ENCODE measurements at places on chromosomes 13 and 19.

DNA sequence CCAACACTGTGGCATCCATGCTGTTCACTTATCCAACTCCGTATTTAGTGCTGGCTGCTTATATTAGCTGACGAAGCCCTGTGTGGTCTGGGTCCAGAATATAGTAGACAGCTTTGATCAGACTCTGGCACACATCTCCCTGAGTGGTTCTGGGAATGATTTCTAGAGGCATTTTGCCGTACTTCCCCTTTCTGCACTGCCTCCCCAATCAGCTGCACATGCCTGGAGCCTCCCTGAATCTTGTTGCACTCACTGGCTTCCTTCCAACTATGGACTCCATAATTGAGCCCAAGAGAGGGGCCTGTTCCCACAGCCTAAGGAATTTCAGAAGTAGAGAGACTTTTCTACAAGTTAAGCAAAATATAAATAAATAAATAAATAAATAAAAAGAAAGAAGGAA is 30.4 kb upstream of the PCDH8 start:
- no peak for DNase-seq

DNA sequence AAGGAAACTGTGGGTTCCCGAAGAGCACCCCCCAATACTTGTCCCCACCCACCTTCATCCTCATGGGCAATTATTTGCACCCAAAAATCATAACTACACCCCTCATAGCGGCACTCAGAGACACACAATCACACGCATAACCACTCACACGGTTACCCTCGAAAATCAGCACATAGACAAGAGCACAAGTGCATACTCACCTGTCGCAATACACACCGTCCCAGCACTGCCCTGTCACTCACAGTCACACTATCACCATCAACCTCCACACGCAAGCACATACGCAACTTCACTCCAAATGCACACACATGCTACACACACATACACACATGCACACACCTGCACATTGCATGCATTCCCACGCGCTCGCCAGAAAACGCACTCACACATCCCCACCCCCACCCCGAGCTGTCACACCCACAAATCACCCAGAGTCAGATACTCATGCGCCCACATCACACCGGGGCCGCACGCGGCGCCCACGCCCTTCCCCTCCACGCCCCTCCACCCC is 535 bp downstream of the COL5A3 start:
- no peak for DNase-seq

DNA sequence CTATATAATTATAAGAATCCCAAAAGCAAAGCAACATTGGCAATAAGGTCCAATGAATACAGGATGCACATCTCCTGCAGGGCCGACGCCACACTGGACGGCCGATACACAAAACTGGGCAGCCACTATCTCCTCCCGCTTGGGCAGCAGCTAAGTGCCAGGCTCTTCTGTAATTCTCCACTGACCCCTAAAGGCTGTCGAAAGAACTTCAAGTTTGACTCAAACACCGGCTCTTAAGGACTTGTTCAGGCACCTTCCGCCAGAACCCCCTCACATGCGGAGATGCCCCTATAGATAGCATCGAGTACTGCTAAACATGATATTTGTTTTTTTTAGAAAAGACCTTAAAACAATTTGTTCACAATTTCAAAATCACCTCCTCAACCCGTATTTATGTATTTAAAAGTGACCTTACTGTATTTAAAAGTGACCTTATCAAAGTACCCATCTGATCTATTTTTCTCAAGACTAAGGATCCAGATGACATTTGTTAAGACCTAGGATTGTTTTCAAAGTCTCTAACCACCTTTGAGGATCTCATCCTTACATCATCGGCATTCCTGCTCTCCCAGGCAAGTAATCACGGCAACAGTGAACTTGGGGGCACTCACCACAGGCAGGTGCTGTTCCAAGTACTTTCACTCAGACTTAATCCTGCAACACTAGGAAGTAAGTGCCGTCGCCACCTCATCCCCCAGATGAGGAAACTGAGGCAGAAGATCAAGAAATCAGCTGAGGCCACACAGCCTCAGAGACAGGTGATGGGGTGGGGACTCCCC is 77.8 kb downstream of the TUBGCP3 start:
- no peak for DNase-seq

DNA sequence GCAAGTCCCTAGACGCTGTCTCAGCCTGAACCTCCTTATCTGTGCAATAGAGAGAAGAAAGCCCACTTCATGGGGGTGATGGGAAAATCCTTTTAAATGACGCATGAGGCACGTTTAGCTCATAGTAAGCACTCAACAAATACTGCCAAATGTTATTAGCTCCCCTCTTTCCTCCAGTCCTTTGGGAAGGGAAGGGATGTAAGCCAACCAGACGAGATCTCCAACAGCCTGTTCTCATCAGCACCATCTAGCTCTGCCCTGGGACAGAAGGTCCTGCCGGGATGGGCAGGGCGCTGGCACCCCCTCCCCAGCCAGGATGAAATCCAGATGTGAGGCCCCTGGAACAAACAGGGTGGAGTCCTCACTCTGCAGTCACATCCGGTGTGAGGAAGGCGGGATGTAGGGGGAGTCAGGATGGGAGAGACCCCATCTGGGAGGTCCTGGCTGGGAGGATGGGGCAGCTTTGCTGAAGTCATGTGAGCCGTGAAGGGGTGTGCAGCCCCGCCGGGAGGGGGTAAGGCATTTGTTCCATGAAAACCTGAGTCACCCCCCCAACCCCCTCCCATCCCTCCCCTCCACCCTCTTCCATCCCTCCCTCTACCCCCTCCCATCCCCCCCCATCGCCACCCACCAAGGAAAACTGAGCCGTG is 4.6 kb downstream of the S1PR2 start:
- no peak for DNase-seq

- peak; percentile 97 for DNase-seq
These were observed 1.6 kb downstream of the IER2 start for GRCh38 chr19:13151605-13152355.

GRCh38 chr13:59318320-59318930 is 845.3 kb downstream of the DIAPH3 start:
- peak; percentile 40 for DNase-seq

GRCh38 chr13:109867766-109868165 is 81.4 kb upstream of the IRS2 start:
- DNase-seq, result no peak

DNA sequence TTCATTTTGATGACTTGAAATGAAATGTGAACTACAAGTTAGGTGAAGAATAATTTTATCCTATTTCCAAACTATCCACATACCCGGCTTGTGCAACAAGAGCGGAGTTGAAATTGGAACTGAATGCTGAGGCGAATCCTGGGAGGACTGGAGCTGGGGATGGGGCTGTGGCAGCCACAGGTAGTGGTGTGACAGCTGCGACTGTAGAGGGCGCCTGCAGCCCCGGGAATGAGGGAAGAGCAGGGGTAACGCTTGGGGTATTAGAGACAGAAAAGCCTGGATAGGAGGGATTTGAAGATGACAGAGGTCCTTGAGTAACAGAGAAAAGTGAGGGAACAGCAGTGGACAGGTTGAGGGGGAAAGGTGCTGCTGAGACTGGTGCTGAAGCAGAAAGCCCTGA is 22.0 kb upstream of the STOML3 start:
- no peak for DNase-seq
